ENCODE measurements at places on chromosomes 2 and 18.

- no peak for DNase-seq
Measured at GRCh38 chr2:187916799-187917198, 362.6 kb upstream of the TFPI start.

- DNase-seq, result no peak
Measured at GRCh38 chr18:23716966-23717365, 27.7 kb downstream of the LAMA3 start.

- DNase-seq, result no peak
Measured at GRCh38 chr2:28389399-28390240, 3.0 kb upstream of the FOSL2 start.

DNA sequence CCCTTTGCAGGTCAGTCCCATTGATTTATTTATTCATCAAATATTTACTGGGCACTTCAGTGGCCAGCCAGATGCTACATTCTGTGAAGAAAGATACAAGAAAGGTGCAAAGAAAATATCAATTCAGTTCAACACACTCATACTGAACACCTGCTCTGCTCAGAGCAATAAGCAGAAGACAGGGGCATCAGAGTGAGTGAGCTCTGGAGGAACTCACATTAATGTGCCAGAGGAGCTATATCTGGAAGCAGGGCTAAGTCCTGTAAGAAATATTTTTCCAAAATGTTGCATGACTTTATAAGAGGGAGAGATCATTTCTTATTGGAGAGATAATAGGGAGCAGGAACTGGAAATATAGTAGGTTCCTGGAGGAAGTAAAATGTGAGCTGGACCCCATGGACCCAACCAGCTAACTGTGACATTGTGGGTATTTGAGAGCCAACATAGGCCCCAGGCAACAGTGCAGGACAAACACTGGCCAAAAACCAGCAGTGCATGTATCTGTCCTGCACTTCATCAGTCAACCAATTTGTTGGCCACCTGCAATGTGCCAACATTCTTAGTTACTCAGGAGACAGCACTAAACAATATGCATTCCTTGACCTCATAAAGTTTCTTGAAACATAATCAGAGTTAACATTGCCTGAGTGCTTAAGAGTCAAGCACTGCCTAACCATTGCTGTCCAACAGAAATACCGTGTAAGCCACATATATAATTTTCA, 102.7 kb upstream of the PTPRM start:
- no peak for DNase-seq

- no peak for DNase-seq
Measured at GRCh38 chr2:83665894-83666293, 793.2 kb downstream of the SUCLG1 start.

DNA sequence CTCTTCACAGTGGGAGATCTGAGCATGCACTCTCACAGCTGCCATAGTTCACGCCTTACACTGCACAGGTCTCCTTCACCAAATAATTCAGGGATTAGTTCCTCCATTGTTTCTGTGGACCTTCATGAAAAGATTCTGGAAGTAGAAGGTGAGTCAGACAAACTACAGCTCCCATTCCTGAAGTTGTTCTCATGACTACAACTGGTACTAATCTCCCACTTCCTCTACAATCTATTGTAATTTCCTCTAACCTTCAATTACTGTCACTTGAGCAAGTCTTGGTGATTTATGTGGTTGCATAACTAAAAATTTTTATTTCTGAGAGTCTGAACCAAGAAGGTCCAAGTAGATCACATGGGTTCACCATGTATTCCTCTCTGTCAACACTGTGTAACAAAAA, 128.7 kb downstream of the XIRP2 start:
- DNase-seq, result no peak
